Activated T-helper 17 cell treated with anti-CD3 and anti-CD28 coated beads, Interleukin-2, amount 50 U/mL, for 72 hours (primary cell): ENCODE measurements at places on chromosomes 16 and 17. TPM values are rescaled to one million over a fixed set of nuclear protein-coding genes. Genes with fewer than 3 reads are reported as not detected.
A peak's percentile ranks its signal among the peaks of the same experiment; 100 is the strongest.

Gene SPNS3
- total RNA-seq = 2.4 TPM

Gene DRC7
- not detected for total RNA-seq

Gene RASD1
- 1.3 TPM for total RNA-seq

Gene NEUROD2
- not detected for total RNA-seq

Gene MTHFSD
- total RNA-seq = 17.1 TPM

Gene PLK1
- total RNA-seq = 64.0 TPM

Gene NAGS
- total RNA-seq = 0.48 TPM

Gene SMPD3
- 0.45 TPM for total RNA-seq

Gene MYCBPAP
- 2.1 TPM for total RNA-seq

Gene COG7
- total RNA-seq = 21.2 TPM

- ATAC-seq = no peak
Observed at GRCh38 chr17:22373911-22374310, 681.6 kb downstream of the KCNJ18 start.

DNA sequence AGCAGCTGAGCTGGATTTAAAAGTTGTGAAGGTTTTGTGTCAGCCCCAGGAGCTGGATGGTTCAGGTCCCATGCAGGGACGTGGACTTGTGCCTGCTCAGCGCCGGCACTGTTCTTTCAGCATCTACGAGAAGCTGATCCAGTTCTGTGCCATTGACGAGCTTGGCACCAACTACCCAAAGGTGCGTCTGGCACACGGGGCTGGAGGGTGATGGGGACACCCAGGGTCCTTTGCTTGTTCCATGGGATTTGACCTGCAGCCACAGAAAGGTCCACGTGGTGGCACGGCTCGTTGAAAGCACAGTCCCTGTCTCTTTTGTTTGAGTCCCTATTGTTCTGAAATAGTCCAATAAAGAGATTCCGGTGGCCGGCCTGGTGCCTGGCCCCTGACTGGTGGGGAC, 18.1 kb upstream of the ITGB4 start:
- no peak for ATAC-seq

- ATAC-seq = no peak
Observed at GRCh38 chr17:70588003-70588402, 418.7 kb downstream of the KCNJ2 start.

DNA sequence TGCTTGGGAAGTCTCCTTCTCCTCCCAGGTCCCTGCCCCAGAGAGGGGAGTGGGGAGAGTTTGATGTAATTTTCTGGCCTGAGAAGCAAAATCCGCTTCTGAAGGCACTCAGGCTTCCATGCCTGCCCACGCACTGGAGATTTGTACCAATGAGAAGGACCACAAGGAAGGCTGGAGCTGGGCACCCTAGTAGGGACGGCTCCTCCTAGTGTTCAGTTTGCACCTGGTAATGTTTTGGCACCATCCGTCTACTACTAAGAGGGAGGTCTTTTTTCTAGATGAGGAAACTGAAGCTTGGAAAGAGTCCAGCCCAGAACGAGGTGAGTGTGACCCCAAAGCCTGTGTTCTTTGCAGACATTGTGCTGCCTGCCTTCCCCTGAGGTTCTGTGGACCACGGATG, 83.6 kb upstream of the NLRP1 start:
- ATAC-seq = no peak

DNA sequence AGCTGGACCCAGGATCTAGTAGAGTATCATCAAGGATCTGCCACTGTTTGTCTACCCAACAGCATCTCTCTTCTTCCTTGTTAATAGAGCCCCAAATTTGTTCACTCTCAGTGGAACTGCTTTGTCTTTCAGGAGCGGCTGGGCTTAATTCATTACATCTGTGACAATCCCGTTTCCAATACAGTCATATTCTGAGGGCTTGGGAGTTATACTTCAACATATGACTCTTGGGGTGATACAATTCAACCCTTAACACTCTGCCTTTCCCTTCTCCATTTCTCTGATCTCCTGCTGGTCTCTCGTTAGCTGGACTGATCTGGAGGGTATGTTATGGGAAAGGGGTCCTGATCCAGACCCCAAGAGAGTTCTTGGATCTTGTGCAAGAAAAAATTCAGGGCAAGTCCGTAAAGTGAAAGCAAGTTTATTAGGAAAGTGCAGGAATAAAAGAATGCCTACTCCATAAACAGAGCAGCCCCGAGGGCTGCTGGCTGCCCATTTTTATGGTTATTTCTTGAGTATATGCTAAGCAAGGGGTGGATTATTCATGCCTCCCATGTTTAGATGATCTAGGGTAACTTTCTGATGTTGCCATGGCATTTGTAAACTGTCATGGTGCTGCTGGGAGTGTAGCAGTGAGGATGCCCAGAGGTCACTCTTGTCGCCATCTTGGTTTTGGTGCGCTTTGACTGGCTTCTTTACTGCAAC, 42.4 kb downstream of the IQCK start:
- ATAC-seq = no peak

- ATAC-seq = no peak
Observed at GRCh38 chr17:82385559-82386254, 14.1 kb downstream of the UTS2R start.

DNA sequence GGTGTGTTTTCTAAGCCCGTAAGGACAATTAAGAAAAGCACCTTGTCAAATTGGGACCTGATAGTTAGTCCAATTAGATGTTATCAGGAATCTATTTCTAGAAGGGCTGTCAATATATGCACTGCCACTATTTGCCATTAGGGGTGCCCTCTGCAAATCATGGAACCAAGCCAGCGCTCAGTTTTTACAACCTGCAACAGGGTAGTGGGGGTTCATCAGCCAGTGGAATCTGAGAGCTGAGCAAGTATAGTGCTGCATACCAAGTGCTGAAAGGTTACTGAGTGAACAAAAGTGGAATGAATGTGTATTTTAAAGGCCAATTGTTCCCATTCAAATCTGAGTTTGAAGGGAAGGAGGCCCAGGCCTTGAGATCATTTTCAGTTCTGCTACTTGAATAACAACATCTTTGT, 10.4 kb downstream of the PRR11 start:
- ATAC-seq = peak; percentile 65

DNA sequence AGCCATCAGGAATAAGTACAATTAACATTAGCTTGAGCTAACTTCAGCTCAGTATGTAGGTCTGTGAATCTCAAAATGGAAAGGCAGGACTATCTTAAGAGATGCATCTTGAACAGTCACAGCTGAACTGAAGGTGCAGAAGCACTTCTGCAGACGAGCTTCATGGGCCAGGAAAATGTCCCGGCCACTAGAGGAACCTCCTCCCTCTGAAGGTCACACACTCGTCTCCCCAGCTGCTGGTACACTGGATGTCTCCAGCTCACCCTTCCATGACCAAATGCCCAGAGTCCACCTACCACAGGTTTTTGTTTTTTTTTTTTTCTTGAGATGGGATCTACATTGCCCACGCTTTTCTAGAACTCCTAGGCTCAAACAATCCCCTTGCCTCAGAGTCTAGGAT, 33.2 kb downstream of the WDR59 start:
- ATAC-seq = no peak

DNA sequence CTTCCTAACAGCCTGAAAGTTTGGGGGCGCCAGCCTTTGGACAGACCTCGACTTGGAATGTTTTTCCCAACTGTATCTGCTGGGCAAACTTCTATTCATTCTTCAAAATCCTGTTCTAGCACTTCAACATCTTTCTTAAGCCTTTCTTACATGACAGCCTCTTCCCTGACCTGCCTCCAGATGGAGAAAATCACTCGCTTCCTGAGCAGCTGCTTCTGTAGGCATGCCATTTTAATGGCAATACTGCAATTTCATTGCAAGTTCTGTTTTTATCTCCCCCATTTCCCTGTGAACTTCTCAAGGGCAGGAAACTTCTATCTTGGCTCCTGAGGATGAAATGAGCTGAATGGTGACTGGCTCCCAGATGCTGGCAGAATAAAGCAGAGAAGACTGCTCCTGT, 128.8 kb upstream of the ASIC2 start:
- ATAC-seq = no peak

- no peak for ATAC-seq
Observed at GRCh38 chr16:12794486-12795387, 8.9 kb downstream of the CPPED1 start.

DNA sequence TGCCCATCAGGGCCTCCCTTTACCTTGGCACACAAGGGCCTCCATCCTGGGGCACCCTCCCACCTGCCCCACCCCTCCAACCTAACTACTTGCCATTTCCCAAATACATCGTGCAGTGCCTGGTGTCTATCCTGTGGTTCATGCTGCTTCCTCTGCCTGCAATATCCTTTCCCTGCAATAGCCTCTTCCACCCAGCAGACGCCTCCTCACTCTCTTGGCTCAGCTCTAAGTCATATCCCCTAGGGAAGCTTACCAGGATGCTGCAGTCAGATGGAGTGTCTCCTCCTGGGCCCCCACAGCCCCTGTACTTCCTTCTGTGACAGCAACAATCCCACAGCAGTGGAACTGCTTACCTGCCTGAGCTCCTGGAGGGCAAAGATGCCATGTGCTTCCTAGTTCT, 36.7 kb downstream of the CCDC182 start:
- ATAC-seq = no peak

DNA sequence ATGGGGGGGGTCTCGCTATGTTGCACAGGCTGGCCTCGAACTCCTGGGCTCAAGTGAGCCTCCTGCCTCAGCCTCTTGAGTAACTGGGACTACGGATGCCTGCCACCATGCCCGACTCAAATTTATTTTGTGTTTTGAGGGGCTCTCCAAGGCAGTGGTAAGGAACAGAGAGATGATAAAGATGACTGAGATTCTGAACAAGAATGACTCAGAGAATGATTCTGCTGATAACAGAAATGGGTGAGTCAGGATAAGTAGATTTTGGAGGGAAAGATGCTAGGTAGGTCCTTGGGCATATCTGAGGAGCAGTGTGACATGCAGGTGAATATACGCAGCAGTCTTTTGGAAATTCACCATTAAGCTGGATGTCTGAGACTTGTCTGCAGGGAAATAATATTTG, 2.6 kb downstream of the TMEM220 start:
- ATAC-seq = peak; percentile 70

DNA sequence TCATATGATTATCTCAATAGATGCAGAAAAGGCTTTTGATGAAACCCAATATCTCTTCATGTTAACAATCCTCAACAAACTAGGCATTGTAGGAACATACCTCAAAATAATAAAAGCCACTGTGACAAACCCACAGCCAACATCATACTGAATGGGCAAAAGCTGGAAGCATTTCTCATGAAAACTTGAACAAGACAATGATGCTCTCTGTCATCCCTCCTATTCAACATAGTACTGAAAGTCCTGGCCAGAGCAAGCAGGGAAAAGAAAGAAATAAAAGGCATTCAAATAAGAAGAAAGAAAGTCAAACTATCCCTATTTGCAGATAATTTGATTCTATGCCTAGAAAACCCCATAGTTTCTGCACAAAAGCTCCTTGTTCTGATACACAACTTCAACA, 999.2 kb upstream of the GOT2 start:
- no peak for ATAC-seq

- ATAC-seq = no peak
Observed at GRCh38 chr17:81524039-81524864, 3.9 kb upstream of the FSCN2 start.

DNA sequence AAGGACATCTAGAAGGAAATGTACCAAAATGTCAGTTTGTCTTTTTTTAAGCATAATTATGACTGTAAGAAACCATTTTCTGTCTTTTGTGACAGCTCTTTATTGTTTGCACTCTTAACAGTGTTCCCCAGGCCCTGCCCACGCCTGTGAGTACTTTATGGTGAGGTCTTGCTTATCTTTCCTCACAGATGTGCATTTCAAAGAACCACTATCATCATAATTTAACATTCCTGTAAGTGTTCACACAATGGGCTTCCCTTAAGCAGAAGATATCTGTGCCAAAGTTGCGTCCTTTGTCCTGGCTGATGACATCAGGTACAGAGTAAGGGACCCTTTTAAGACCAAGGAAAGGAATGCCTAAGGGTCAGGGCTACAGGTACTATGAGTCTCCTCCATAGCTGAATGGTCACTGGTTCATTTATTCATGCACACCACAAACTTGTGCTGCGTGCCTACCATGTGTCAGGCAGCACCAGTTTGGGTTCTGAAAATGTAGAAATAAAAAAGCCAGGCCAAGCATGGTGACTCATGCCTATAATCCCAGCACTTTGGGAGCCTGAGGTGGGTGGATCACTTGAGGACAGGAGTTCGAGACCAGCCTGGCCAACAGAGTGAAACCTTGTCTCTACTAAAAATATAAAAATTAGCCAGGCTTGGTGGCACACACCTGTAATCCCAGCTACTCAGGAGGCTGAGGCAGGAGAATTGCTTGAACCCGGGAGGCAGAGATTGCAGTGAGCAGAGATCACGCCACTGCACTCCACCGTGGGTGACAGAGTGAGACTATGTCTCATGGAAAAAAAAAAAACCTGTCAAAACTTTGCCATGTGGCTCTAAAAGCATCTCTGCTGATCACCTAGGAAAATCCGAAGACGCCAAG, 55.4 kb upstream of the NLK start:
- no peak for ATAC-seq

DNA sequence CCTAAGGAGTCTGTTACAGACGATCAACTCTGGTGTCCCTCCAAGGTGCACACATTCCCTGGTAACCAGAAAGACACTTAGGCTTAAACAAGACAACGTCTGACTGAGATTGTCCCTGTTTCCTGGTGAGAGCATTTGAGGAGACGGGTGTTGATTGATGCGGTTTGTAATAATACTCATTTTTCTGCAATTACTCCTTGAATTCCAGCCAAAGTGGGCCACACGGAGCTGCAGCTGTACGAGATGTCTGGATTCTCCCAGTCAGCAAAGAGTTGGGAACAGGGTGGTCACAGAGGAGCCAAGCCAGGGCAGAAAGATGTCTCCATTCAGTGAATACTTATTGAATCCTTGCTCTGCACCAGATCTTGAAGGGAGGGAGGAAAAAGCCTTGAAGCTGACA, 30.9 kb upstream of the CES5A start:
- no peak for ATAC-seq

DNA sequence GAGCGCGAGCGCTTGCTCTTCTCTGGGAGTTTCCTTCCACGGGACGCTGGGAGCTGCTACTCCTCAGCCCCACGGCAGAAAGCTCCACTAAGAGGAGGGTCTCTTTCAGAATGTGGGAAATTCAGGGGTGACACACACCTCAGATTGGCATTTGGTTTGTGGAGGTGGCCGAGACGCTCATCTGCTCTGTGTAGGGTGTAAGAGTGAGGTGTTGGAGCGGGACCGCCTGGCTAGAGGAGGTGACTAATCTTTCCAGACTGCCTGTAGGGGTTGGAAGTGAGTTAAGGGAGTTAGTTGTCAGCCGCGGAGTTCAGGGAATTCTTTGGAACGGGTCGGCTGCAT, 735 bp downstream of the PSMD11 start:
- peak; percentile 50 for ATAC-seq

GRCh38 chr17:73936908-73937627, 266.4 kb upstream of the RPL38 start:
- ATAC-seq = no peak

DNA sequence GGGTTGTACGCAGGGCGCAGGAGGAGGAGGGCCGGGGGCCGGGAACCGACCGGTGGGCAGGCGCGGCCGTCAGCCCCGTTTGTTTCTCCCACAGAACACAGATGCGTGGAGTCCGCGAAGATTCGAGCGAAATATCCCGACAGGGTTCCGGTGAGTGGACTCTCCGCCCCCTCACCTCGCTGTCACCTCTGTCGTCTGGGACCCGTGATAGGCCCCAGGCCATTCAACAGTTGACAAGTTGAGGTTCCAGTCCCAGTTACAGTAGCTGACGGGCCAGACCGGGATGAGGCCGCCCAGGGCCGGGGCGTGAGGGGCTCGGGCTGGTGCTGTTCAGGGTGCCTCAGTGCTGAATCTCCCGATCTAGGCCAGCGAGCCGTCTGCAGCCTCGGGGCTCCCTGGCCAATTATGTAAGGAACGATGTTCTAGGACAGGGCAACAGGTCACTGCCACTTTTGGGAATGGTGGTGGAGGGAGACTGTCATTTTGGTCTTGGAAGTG, 628 bp downstream of the GABARAPL2 start:
- ATAC-seq = peak; percentile 1
